Metanephros (tissue), 2 donors: ENCODE measurements at places on chromosomes 6 and 20. TPM values are rescaled to one million over a fixed set of nuclear protein-coding genes. Genes with fewer than 3 reads are reported as not detected.

KCNK5 gene
- 6.9 TPM for total RNA-seq

FRS3 gene
- total RNA-seq: 5.3 TPM

TRIM31 gene
- not detected for total RNA-seq

STX16 gene
- 62.2 TPM for total RNA-seq

TPX2 gene
- total RNA-seq: 16.1 TPM

OLIG3 gene
- not detected for total RNA-seq

GJA1 gene
- total RNA-seq: 45.8 TPM

PDYN gene
- 0.12 TPM for total RNA-seq

VIP gene
- total RNA-seq: 0.23 TPM

CCN6 gene
- total RNA-seq: 1.1 TPM

PPP1R14C gene
- total RNA-seq: 17.6 TPM

ZNF335 gene
- 21.0 TPM for total RNA-seq

SNAI1 gene
- 7.2 TPM for total RNA-seq

UNC5CL gene
- total RNA-seq: 14.6 TPM

HLA-DPA1 gene
- 36.2 TPM for total RNA-seq

PAX1 gene
- total RNA-seq: 0.23 TPM

GCM1 gene
- total RNA-seq: 0.18 TPM

IL17A gene
- total RNA-seq: not detected

GTF2H4 gene
- 48.3 TPM for total RNA-seq

SIRT5 gene
- total RNA-seq: 12.5 TPM

SCRT2 gene
- total RNA-seq: not detected

SUPT3H gene
- total RNA-seq: 16.6 TPM

MED20 gene
- 27.2 TPM for total RNA-seq

ABHD16B gene
- not detected for total RNA-seq

GINS1 gene
- 8.0 TPM for total RNA-seq

REV3L gene
- total RNA-seq: 50.3 TPM

RBPJL gene
- not detected for total RNA-seq

TRAPPC3L gene
- 0.06 TPM for total RNA-seq

MAS1 gene
- not detected for total RNA-seq

HLA-DOA gene
- 11.0 TPM for total RNA-seq

MYLK2 gene
- total RNA-seq: 21.3 TPM

PSORS1C2 gene
- 0.29 TPM for total RNA-seq

CPXM1 gene
- total RNA-seq: 146 TPM

COL12A1 gene
- 261 TPM for total RNA-seq

TBC1D7 gene
- total RNA-seq: 25.5 TPM

BHLHE23 gene
- not detected for total RNA-seq

DNAH8 gene
- total RNA-seq: 1.3 TPM

KIF13A gene
- total RNA-seq: 58.3 TPM

GABRR1 gene
- total RNA-seq: 2.0 TPM

OPRM1 gene
- total RNA-seq: not detected

PTP4A1 gene
- total RNA-seq: 50.3 TPM

DEFB124 gene
- not detected for total RNA-seq

CRISP1 gene
- total RNA-seq: not detected

BPIFB1 gene
- total RNA-seq: not detected
